Fibroblast of lung (primary cell): ENCODE measurements at places on chromosomes 16 and 17. TPM values are rescaled to one million over a fixed set of nuclear protein-coding genes. Genes with fewer than 3 reads are reported as not detected.
A peak's percentile ranks its signal among the peaks of the same experiment; 100 is the strongest.

- DNase-seq: no peak
Measured at GRCh38 chr17:72452286-72453173, 331.7 kb downstream of the SOX9 start.

DNA sequence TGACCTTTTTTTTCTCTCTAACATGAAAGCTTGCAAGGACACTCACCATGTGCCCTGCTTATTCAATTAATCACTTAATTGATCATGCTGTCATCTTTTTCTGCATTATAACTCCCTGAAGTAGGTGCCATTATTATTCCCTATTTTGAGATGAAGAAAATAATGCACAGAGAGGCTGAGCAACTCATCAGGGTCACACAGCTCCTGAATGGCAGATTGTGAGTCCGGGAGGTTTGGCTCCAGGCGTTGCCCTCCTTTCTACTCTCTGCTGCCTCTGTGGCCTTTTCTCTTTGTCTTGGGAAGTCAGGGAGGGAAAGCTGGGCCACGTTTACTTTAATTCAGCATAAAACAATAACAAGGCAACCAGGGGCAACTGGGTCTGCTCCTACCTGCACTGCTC lies 17.2 kb upstream of the N4BP1 start:
- DNase-seq: no peak

GRCh38 chr16:75433732-75434413 lies 570 bp upstream of the CFDP1 start:
- DNase-seq: peak; percentile 95

DNA sequence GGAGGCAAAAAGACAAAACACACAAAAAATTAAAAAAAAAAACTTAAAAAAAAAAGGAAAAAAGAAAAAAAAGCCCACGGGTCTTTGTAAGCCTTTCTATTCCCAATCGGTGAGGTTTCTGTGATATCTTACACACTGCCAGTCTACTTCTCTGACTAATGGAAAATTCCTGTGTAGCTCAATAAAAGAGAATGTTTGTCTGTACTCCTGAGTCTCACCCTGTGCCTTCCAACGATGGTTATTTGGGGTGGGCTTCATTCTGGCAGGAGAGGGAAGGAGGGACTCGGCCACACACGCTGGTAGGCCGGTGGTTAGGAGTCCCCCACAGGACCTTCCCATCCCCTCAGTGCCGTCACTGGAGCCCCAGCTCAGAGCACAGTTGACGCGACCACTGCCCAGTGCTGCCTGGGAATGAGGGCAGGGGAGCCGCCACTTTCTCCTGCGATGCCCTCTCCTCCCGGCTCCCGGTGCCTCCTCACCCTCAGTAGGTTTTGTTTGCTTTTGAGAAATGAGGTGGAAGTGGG lies 68.0 kb downstream of the AMFR start:
- DNase-seq: no peak

GRCh38 chr17:74019271-74019670 lies 184.2 kb upstream of the RPL38 start:
- no peak for DNase-seq

DNA sequence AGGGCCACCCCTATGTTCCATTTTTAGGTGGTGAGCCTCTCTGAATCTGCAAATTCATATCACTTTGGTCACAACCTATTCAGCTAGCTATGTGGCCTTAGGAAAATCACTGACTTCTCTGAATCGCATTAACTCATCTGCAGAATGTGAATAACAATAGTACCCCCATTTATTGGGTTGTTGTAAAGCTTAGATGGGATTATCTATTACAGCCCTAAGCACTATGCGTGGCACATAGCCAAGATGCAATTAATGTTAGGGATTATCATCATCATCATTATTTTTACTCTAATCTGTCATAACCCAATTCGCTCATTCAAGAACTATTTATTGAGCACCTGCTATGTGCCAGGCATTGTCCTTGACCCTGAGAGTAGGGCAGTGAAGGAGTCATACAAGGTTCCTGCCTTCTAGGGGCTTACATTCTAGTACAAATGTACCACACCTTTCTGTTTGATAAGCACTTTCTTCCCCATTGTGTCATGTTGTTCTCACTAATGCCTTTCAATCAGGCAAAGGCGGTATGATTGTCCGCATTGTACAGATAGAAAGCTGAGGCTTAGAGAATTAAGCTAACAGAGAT lies 38.5 kb downstream of the CHD9 start:
- no peak for DNase-seq

DNA sequence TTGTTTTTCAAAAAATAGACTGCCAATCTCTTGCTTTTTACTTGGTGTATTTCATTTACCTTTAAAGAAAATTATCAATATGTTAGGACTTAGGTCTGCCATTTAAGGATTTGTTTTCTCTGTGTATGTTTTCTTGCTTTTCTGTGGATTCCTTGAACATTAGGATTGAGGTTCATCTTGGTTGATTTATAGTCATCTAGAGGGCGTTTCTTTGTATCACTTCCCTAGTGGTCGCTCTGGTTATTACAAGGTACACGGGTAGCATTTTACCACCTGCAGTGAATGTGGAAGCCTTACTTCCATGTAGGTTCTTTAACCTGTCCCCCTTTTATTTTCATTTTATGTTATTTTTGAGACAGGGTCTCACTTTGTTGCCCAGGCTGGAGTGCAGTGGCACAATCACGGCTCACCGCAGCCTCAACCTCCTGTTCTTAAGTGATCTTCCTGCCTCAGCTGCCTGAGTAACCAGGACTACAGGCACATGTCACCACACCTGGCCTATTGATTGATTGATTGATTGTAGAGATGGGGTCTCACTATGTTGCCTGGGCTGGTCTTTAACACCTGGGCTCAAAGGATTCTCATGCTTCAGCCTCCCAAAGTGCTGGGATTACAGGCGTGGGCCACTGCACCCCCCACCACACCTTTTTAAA lies 35.2 kb upstream of the CBX4 start:
- DNase-seq: peak; percentile 20

GRCh38 chr16:85910854-85911247 lies 11.9 kb downstream of the IRF8 start:
- DNase-seq: no peak

- no peak for DNase-seq
Measured at GRCh38 chr17:66527335-66527734, 224.9 kb downstream of the PRKCA start.

DNA sequence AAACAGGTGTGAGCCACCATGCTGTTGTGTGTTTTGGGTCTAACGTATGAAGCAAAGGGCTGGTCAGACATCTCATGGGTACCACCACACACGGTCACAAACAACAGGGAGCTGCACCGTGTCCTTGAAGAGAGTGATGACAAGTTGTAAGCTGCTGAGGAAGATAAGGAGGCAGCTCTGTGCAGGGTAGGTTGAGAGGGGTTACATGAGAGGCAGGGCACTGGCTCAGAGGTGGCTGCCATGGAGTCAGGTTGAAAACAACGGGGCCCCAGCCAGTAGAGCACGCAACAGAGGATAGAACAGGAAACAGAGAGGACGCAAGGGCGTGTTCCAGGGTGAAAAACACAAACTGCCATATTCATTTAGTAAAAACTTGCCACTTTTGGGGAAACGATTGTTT lies 52.2 kb downstream of the TRARG1 start:
- DNase-seq: no peak

- no peak for DNase-seq
Measured at GRCh38 chr17:19270704-19271611, 33.8 kb downstream of the EPN2 start.

DNA sequence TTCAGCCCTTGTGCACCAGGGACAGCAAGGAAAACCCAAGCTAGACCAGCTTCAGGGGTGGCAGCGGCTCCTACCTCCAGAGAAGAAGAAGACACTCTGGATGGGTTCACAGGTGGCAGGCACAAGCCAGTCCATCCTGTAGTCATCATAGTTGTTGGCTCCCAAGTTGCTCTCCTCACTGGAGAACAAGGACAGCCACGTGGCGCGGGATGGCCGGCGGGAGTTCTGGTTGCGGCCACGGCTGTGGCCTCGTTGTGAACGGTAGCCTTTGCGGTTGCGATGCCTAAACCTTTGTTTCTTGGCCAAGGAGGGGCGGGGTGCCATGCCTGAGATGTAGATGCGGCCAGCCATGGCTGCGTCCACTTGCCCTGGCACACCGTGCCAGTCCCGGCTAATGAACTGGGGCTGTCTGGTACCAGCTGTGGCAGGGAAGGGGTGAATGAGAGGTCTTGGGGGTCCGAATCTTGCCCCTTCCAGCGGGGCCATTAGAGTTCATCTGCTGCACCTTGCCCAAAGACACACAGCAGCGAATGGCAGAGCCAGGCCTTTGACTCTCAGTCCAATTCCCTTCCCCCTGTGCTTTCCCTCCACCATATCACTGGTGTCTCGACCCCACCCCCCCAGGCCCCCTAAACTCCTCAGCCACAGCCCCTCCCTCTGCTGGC lies 2.3 kb downstream of the VTN start:
- DNase-seq: no peak

ADAM11 gene
- 0.51 and 0.66 TPM in 2 replicates for total RNA-seq

CDR2L gene
- total RNA-seq: 6.7 and 12.2 TPM in 2 replicates

SYT17 gene
- 0.26 and 0.33 TPM in 2 replicates for total RNA-seq

SOST gene
- total RNA-seq: not detected in 2 replicates

SLC47A1 gene
- 0.26 and 0.66 TPM in 2 replicates for total RNA-seq
